ENCODE measurements at places on chromosomes 4 and X. TPM values are rescaled to one million over a fixed set of nuclear protein-coding genes. Genes with fewer than 3 reads are reported as not detected.
A peak's percentile ranks its signal among the peaks of the same experiment; 100 is the strongest.

The NFKB1 gene
- 27.9 TPM for total RNA-seq

The RWDD4 gene
- total RNA-seq = 19.3 TPM

The RIPPLY1 gene
- total RNA-seq = not detected

GRCh38 chr4:173698557-173699262 is 168.7 kb upstream of the HAND2 start:
- no peaks in the 10 kb centered on the region for H3K36me3 ChIP-seq
- DNase-seq = no peak

The C4orf50 gene
- total RNA-seq = not detected

The FANCB gene
- total RNA-seq = 2.9 TPM

- H3K4me3 ChIP-seq = no peak overlapping the region
- peaks cover 56% of the 10 kb centered on the region for H3K27me3 ChIP-seq
- DNase-seq = peak; percentile 71
Measured at GRCh38 chr4:13524504-13525243, 19.6 kb downstream of the NKX3-2 start.

The ARMCX1 gene
- 38.6 TPM for total RNA-seq

- H3K4me3 ChIP-seq = peak overlapping the region; percentile 68
- H3K4me1 ChIP-seq = peaks cover 11% of the 10 kb centered on the region
- H3K36me3 ChIP-seq = no peaks in the 10 kb centered on the region
- no peak overlapping the region for H3K27ac ChIP-seq
- peaks cover 64% of the 10 kb centered on the region for H3K27me3 ChIP-seq
Measured at GRCh38 chr4:37452952-37453280, 208.4 kb downstream of the NWD2 start.

The ANTXR2 gene
- 35.3 TPM for total RNA-seq

DNA sequence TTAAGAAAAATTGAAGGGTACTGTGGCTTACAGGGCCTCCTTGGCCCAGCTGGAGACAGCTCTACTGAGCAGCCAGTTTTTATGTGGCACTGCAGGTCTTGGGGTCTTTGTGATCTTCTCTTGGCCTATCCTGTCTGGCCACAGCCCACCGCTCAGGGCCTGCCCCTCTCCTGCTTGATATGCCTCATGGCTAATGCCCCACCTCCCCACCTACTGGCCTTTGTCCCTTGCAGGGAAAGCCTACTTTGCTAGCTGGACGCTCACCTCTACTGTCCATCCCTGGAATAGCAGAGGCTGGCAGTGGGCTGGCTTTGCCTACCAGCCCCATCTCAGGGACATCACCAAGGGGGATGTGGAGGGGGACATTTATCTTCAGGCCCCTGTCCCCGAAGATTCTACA is 134.1 kb downstream of the PJA1 start:
- no peaks in the 10 kb centered on the region for H3K27me3 ChIP-seq
- DNase-seq = peak; percentile 73
- H3K4me3 ChIP-seq = no peak overlapping the region
- H3K27ac ChIP-seq = no peak overlapping the region

GRCh38 chrX:153722704-153723350 is 1.4 kb downstream of the BCAP31 start:
- DNase-seq = no peak
- peaks cover 10% of the 10 kb centered on the region for H3K36me3 ChIP-seq
- peaks cover 30% of the 10 kb centered on the region for H3K4me1 ChIP-seq

DNA sequence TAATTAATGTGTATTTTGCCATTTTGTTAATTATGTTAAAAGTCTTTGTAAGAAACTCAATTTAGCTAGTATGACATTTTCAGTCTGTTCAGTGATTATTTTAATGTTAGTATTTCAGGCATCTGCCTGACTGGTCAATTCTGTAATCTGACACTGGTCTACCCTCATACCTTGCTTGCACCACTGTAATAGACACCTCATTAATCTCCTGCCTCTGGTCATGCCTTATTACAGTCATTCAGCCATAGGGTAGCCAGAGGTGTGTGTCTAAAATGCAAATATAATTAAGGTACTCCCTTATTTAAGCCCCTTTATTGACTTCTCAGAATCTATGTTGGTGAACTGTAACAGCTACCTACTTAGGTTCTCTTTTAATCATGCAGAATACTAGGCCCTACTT is 861.1 kb upstream of the IGFBP7 start:
- DNase-seq = no peak
- H3K27ac ChIP-seq = no peak overlapping the region
- no peaks in the 10 kb centered on the region for H3K4me1 ChIP-seq
- H3K4me3 ChIP-seq = no peak overlapping the region
- H3K27me3 ChIP-seq = no peaks in the 10 kb centered on the region

- H3K36me3 ChIP-seq = no peaks in the 10 kb centered on the region
- no peak for DNase-seq
- no peak overlapping the region for H3K27ac ChIP-seq
- H3K27me3 ChIP-seq = peaks cover 10% of the 10 kb centered on the region
- H3K4me1 ChIP-seq = no peaks in the 10 kb centered on the region
Measured at GRCh38 chrX:53732797-53733196, 46.3 kb upstream of the HUWE1 start.

GRCh38 chr4:138188406-138189084 is 53.6 kb downstream of the SLC7A11 start:
- H3K4me3 ChIP-seq = no peak overlapping the region
- no peaks in the 10 kb centered on the region for H3K36me3 ChIP-seq
- no peak overlapping the region for H3K27ac ChIP-seq
- H3K4me1 ChIP-seq = peaks cover 13% of the 10 kb centered on the region
- H3K27me3 ChIP-seq = no peaks in the 10 kb centered on the region
- DNase-seq = no peak

- no peak for DNase-seq
- peak overlapping the region; percentile 76 for H3K4me3 ChIP-seq
- H3K36me3 ChIP-seq = no peaks in the 10 kb centered on the region
- H3K4me1 ChIP-seq = peaks cover 27% of the 10 kb centered on the region
Measured at GRCh38 chr4:104492183-104492771, 2.4 kb downstream of the CXXC4 start.

The RTL3 gene
- total RNA-seq = not detected

GRCh38 chr4:100287534-100287933 is 97.3 kb upstream of the DDIT4L start:
- H3K4me1 ChIP-seq = peaks cover 18% of the 10 kb centered on the region
- H3K27ac ChIP-seq = no peak overlapping the region
- H3K4me3 ChIP-seq = no peak overlapping the region
- no peaks in the 10 kb centered on the region for H3K27me3 ChIP-seq

DNA sequence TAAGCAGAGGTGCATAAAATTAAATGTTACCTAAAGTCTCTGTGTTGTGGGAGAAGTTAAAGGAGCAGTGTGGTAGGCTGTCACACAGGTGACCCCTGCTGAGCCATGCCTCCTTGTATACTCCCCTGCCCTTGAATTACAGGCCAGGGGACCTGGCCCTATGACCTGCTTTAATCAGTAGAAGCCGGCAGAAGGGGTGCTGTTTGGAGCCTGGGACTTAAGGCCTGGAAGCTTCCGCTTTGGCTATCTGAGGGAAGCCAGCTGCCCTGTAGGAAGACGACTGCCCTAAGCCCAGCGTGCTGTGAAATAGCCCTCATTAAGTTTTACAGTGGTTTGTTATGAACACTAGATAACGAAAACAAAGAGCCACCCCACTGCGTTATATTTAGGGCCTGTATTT is 34.1 kb downstream of the SPINK2 start:
- H3K36me3 ChIP-seq = no peaks in the 10 kb centered on the region
- peaks cover 37% of the 10 kb centered on the region for H3K27me3 ChIP-seq
- H3K4me3 ChIP-seq = no peak overlapping the region
- no peaks in the 10 kb centered on the region for H3K4me1 ChIP-seq
- H3K27ac ChIP-seq = no peak overlapping the region
- DNase-seq = no peak

DNA sequence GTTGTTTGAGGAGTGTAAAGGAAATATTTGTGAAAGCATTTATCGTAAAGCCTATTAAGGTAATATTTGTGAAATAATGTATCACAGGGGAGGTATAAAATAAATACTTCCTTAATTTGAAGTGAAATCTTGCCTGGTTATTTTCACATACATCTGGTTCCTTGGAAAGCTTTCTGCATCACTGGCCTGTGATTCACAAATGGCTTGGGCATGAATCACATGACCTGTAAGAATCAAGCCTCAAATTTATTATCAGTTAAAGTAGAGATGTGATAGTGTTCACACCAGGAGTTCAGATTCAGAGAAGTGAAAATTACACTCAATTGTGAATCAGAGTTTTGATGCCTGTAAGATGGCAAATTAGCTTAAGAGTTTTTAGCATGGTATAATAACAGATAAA is 1911.4 kb downstream of the STIM2 start:
- peaks cover 7% of the 10 kb centered on the region for H3K4me1 ChIP-seq
- H3K27me3 ChIP-seq = no peaks in the 10 kb centered on the region
- no peak overlapping the region for H3K27ac ChIP-seq
- no peak overlapping the region for H3K4me3 ChIP-seq

- DNase-seq = peak; percentile 68
- H3K27ac ChIP-seq = peak overlapping the region; percentile 61
- H3K27me3 ChIP-seq = no peaks in the 10 kb centered on the region
- H3K4me3 ChIP-seq = no peak overlapping the region
Measured at GRCh38 chr4:153486281-153487151, 20.4 kb downstream of the TMEM131L start.

DNA sequence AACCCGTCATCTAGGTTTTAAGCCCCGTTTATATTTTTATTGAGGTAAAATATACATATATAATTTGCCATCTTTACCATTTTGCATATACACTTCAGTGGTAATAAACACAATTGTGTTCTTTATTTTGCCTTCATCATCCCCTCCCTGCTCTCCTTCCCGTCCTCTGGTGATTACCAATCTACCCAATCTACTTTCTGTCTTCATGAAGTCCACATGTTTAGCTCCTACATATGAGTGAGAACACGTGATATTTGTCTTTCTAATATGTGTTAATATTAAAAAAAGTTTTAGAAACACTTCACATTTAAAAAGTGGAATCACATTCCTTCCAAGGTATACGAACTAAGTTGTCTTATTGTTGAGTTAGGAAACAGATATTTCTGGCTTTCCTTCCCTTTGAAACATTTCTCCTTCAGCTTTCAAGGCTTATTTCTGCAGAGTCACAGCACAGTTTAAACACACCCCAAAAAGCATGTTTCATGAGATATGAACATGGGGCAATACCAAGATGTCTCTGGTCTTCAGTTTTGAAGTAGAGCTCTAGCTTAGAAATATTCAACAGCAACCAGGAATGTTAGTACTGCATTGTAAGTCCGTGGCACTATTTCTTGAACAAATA is 35.9 kb downstream of the GYPA start:
- H3K4me3 ChIP-seq = no peak overlapping the region
- no peak for DNase-seq
- no peaks in the 10 kb centered on the region for H3K4me1 ChIP-seq
- no peak overlapping the region for H3K27ac ChIP-seq
- H3K27me3 ChIP-seq = peaks cover 24% of the 10 kb centered on the region

- no peaks in the 10 kb centered on the region for H3K36me3 ChIP-seq
- H3K4me1 ChIP-seq = no peaks in the 10 kb centered on the region
- no peak overlapping the region for H3K4me3 ChIP-seq
- no peak overlapping the region for H3K27ac ChIP-seq
- DNase-seq = no peak
- peaks cover 47% of the 10 kb centered on the region for H3K27me3 ChIP-seq
Measured at GRCh38 chrX:109934935-109935334, 68.0 kb upstream of the TMEM164 start.

The PPEF2 gene
- total RNA-seq = not detected

DNA sequence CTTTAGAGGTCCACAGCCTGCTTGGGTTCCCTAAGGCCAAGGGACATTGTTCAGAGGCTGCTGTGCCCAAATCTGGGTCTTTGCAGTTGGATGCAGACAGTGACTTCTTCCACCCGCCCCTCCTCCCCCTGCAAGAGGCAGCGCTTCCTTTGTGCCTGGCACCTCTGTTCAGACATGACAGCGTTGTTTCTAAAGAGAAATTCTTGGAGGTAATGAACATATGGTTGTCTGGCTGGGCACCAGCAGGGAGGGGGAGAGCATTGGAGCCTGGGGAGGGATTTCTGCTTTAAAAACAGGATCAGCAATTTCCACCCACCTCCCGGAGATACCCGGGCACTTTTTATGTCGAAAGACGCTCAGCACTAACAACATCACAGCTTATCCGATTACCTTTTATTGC is 51.5 kb downstream of the PSAPL1 start:
- no peaks in the 10 kb centered on the region for H3K4me1 ChIP-seq
- DNase-seq = peak; percentile 30
- no peak overlapping the region for H3K4me3 ChIP-seq
- no peaks in the 10 kb centered on the region for H3K36me3 ChIP-seq
- no peak overlapping the region for H3K27ac ChIP-seq

DNA sequence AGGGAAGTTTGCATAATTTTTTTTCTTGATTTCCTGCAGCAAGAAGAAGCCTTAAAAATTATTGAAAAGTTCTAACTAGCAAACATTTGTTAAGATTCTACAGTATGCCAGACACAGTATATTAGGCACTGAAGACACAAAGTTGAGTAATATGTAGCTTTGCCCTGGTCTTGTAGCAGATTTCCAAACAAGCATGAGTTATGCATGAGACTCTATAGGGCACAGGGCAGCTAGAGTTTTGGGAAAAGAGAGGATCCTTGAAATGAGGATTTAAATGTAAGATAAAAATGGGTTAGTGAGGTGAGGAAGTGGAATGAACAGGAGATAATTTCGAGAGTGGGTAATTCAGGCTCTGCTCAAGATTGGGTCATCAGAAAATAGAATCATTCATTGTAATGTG is 8.6 kb upstream of the GPRIN3 start:
- H3K4me3 ChIP-seq = no peak overlapping the region
- H3K27ac ChIP-seq = no peak overlapping the region
- H3K36me3 ChIP-seq = no peaks in the 10 kb centered on the region
- H3K4me1 ChIP-seq = no peaks in the 10 kb centered on the region
- no peak for DNase-seq

GRCh38 chr4:152594978-152595925 is 59.4 kb upstream of the FBXW7 start:
- no peaks in the 10 kb centered on the region for H3K36me3 ChIP-seq
- no peak for DNase-seq
- H3K4me1 ChIP-seq = peaks cover 15% of the 10 kb centered on the region
- peaks cover 27% of the 10 kb centered on the region for H3K27me3 ChIP-seq
